ENCODE measurements at places on chromosomes 12 and 14. TPM values are rescaled to one million over a fixed set of nuclear protein-coding genes. Genes with fewer than 3 reads are reported as not detected.

SYCP3 gene
- total RNA-seq: not detected

- DNase-seq: no peak
These were observed 54.0 kb downstream of the SLC38A1 start for GRCh38 chr12:46214668-46215436.

TAS2R42 gene
- not detected for total RNA-seq

- no peak for DNase-seq
These were observed 23.2 kb upstream of the BDKRB2 start for GRCh38 chr14:96181186-96182056.

Measured in SJSA1 (cell line).